Tibial nerve (tissue), 4 donors: ENCODE measurements at places on chromosomes 11 and 22.

- no peak for DNase-seq
Observed at GRCh38 chr11:78453140-78453935, 35.7 kb upstream of the GAB2 start.

DNA sequence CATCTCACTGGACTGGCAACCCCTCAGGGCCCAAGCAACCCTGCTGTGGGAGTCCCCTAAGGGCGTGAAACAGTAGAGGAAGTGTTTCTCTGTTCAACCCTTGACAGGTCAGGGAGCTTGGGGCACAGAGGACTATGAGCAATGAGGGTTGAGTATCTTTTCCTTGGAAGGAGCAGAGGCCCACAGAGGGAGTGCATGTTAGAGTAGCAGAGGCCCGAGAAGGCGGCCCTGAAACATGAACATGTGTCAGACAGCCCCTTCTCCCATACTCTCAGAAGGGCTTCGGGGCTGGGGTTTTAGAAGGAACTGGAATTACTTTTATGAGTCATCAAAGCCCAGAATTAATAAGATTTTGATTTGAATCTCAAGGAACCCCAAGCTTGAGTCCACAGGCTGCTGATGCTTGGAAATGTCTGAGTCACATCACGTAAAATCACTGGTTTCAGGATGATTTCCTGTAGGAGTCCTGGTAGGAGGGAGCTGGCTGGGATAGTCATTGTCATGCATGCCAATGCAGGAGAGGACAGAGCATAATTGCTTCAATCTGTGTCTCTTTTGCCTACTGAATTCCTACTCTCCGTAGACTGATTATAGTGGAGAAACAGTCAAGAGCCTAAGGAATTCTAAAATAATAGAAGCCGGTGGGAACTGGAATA, 22.6 kb downstream of the C11orf71 start:
- DNase-seq: no peak

DNA sequence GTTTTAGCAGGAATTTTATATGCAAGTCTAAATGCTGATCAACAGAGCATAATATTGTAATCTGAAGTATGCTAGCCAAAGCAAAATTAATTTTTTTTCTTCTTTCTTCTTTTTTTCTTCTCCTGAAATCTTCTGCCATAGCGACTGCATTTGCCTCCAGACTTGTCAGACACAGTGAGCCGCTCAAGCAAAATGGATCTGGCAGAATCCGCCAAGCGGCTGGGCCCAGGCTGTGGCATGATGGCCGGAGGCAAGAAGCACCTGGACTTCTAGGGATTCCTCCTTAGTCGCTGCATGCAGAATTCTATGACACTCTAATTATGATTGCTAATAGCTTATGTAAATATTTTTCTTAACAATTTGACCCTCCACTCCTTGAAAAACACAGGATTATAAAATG, 27.9 kb downstream of the PAX6 start:
- DNase-seq: no peak

DNA sequence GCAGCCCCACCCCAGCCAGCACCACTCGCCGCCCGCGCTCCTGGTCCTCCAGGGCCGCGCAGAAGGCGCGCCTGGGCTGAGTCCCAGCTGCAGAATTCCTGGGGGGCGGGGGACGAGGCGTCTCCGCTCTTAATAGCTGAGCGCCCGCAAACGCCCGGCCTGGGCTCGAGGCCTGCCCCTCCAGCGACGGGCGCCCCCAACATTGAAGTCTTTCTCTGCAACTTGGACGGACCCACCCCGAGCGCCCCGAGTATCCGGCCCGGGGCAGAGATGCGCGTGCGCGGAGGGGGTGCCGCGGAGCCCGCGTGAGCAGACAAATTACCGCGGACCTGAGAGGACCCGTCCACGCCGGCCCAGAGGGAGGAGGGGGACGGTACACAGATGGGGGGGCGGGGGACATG, 6.7 kb upstream of the SYT7 start:
- no peak for DNase-seq

DNA sequence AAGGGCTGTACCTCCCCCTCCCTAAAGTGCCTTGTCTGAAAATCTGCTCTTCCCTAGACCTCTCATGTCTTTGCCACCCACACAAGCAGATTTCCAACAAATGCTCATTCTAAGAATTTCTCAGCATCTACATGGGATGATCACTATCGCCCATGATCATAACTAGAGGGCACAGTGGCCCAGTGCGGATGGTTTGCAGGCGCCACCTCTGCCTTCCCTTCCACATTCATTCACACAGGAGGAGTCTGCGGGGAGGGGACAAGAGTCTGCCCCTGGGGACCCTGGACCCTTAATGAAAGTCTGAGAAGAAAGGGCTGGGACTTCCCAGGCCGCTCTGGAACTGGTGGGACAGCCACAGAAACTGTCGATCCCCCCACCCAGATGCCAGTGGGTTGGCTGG, 28.9 kb downstream of the KCTD17 start:
- no peak for DNase-seq

DNA sequence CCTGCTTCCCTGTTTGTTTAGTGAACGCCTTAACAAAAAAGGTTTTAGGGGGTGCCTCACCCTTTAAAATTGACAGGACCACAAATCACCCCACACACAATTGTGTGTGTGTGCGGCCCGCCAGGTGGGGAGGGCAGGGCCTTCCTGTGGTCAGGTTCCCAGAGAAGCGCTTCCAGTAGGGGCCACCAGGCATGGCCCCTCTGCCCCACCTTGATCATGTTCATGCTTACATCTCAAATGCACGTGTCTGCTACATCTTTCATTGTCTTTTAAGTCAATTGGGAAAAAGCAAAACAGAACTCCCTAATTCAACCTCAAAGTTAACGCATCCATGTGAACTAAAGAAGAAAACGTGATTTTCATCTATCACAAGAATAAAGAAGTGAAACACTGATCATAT, 1335.3 kb downstream of the TBC1D22A start:
- no peak for DNase-seq

GRCh38 chr11:67592880-67593564, 9.4 kb downstream of the GSTP1 start:
- DNase-seq: no peak

DNA sequence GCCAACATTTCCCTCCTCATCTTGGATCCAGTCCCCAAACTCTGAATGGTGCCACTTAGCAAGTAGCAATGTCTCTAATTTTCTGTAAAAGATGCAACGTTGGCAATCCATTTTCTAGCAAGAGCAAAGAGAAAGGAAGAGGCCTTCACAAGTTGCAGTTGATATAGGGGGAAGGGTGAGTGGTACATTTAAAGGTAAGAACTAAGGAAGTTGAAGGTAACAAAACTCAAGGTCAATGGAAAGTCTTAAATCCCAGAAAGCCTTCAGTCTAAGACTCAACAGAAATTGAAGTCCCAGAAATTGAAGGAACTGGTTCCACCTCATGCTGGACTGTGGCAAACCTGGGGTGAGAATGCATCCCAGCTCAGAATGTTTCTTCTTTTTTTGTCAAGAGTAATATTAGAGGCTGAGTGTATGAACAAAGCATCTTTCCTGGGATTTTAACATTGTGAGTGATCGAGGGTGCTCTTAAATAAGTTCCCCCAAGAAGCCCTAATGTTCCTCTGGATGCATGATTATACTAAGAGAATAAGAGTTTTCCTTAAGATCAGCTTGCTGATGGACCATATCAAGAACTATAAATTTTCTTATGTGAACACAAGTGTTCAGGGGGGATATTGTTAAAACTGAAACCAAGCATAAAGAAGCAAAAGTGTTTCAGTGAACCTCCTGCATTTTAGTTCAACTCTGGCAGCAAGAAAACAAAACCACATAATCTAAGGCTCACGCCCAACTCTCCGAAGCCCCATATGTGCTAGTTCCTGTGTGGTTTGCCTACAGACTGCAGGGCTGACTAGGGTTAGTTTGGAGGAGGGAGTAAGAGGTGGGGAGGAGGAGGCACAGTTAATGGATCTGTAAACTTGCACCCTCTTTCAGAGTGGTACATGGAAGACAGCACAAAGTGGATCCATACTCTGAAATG, at the start of gene GRAP2:
Gene GRAP2 (plus strand): TSS at position 779 of the 922 bp plus-strand sequence. CDS start 46,023 bp downstream, outside the sequence.
- no peak for DNase-seq

- no peak for DNase-seq
Observed at GRCh38 chr22:46196278-46196677, 46.0 kb downstream of the PPARA start.

GRCh38 chr11:109911488-109911887, 181.7 kb upstream of the ZC3H12C start:
- no peak for DNase-seq

DNA sequence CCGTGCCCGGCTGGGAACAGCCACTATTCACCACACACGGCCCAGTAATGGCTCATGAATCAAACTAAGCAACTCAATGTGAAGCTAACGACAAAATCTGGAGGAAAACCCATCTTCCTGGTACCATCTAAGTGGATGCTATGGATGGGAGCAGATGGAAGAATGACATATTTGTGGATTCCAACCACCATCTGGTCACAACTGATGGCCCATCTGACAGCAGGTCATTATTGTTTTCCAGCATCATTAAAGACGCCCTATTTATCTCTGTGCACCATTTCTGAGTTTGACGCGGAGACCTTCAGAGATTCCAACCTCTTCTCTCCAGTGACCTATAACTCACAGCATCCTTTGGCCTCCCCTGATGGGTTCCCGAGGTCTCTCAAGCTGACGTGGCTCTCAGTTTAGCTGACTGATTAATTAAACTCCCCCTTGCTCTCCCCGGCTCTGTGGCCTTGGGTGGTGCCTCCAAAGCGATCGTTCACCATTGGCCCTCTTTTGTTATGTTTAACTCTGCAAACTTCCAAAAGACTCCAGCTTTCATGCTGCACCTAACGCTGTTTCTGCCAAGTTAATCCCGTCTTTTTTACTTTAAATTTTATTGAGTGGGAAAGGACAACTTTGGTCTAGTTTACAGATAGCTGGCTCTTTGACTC, 1514.4 kb downstream of the BRD1 start:
- DNase-seq: no peak

- DNase-seq: peak; percentile 63
Observed at GRCh38 chr11:76209973-76210930, 4.0 kb upstream of the WNT11 start.

- no peak for DNase-seq
Observed at GRCh38 chr22:36471341-36471821, 10.1 kb downstream of the TXN2 start.

- no peak for DNase-seq
Observed at GRCh38 chr22:22741843-22742242, 97.4 kb downstream of the GGTLC2 start.

GRCh38 chr11:57133366-57134038, 48.3 kb upstream of the LRRC55 start:
- DNase-seq: no peak

- no peak for DNase-seq
Observed at GRCh38 chr22:21014726-21015465, at the start of gene P2RX6. Gene P2RX6 (plus strand): TSS chr22:21015165. CDS start chr22:21015175, 10 bp downstream.

DNA sequence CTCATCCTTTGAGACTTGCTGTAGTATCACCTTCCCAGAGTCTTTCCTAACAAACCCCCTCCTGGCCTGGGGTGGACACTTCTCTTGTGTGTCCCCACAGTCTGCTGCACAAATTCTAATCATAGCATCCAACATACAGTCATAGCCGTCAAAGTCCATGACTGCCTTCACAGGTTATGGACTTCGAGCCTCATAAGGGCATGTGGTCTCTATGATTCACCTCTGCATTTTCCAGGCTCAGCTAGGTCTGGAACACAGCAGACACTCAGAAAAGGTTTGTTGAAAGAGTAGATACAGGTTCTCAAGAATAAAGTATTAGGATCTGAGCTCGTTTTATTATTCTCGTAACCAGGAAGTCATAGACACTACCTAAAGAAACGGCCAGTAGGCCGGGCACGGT, 13.2 kb upstream of the SCUBE2 start:
- DNase-seq: no peak

DNA sequence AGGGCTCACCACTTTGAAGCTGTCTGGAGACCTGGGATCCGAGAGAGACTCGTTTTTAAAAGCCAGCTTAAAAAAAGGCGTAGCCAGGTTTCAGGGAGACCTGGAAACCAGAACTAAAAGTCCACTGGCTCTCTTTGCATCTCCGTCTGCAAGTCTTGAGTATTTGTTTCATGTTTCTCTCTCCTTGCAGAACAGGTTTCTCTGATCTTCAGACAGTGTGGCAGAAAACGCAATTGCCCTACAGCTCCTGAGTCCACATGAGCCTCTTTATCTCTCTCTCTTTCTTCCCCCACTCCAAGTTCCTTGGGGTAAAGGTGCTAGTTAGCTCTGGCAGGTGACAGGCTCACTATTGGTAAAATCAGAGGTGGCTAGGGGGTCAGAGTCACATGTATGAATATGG, 67.0 kb upstream of the AMPD3 start:
- DNase-seq: no peak

GRCh38 chr11:111308140-111308539, 9.8 kb downstream of the POU2AF3 start:
- no peak for DNase-seq

DNA sequence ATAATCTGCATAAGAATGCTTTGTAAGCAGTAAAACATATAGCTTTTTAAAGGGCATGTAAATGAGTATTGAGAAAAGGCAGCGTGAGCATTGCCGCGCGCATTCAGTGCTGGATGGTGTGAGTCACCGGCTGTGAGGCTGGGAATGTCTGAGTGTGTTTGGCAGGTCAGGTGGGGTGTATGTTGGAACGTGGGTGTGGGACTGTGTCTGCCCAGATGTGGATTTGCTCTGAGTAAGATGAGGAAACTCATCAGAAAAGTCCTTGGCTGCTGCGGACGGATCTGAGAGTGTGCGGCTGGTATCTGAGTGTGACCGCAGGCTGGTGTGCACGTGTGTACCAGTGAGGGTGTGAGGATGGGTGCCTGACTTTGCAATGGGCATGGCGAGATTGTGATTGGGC, 66.2 kb upstream of the NECTIN1 start:
- DNase-seq: peak; percentile 18

DNA sequence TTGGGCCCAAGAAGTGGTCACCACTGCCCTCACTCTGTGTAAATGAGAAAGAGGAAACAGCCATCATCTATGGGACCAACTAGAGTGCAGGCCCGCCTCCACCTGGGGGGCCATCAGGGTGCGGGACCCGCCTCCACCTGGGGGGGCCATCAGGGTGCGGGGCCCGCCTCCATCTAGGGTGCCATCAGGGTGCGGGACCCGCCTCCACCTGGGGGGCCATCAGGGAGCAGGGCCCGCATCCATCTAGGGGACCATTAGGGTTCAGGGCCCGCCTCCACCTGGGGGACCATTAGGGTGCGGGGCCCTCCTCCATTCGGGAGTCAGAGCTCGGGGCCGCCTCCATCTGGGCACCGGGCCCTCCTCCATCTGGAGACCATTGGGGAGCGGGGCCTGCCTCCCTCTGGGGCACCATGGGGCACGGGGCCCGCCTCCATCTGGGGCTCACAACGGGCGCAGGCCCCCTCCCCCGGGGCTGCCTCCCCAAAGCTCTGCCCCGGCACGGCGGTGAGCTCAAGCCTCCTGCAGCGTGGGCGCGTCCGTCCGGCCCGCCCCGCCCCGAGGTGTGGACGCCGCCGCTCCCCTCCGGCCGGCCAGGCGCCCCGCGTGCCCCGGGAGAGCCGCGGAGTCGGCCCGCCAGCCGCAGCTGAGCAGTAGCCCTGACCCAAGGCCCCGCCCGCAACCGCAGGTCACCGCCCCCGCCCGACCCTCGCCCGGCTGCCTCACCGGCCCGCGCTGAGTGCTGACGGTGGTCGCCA, 512 bp downstream of the TOLLIP start:
- no peak for DNase-seq
